Panc1 (cell line): ENCODE measurements at places on chromosomes 6 and 20.

- DNase-seq, result no peak
These were observed 78.4 kb upstream of the TBC1D7 start for GRCh38 chr6:13406781-13407180.

GRCh38 chr20:17759449-17759848 is 59.7 kb downstream of the BANF2 start:
- no peak for DNase-seq

- no peak for DNase-seq
These were observed 796.3 kb upstream of the MAP3K7 start for GRCh38 chr6:91383207-91383606.

DNA sequence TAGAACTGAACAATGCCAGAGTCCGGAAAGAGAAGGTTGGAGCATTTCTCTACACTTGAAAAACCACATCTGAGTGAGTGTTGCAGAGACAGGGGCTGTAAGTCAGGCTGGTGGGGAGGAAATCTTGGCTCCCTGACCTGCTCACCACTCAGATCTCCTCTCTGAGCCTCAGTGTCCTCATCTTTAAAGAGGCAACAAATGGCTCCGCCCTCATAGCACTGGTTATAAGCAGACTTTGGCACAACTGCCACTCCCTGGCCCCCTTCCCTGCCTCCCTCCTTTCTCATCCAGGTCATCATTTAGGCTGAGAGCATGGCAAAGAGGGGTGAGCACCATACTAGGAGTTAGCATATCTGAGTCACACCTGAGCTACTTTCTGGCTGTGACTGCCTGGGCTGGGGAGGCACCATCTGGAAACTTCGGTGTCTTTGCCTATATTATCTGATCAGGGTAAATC is 10.6 kb downstream of the SIRPG start:
- DNase-seq, result no peak

- no peak for DNase-seq
These were observed 32.3 kb downstream of the UST start for GRCh38 chr6:148779142-148779562.

GRCh38 chr6:11427723-11428245 is 109.8 kb upstream of the TMEM170B start:
- no peak for DNase-seq

DNA sequence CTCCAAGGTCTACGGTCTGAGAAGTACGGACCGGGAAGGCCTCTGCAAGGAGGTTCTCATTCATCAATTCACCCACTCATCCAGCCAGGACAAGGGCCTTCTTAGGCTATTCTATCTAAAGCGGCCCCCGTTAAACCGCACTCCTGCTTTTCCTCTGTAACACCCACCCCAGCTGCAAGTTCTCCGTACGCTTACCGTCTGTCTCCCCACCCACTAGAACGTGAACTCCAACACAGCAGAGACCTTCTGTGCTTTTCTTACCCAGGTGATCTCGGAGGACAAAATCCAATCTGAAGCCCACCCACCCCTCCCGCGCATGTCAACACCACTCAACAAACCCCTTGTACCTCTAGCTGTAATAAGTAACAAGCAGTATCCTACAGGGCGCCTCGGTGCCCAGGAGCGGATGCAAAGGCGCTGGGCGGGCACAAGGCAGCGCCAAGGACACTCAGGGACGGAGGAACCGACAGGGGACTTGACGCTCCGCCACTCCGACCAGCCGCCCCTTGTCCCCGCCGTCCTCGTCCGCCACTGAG is 351 bp downstream of the AURKA start:
- no peak for DNase-seq

- no peak for DNase-seq
These were observed 5.9 kb downstream of the NHSL1 start for GRCh38 chr6:138493413-138493812.
